ENCODE measurements at places on chromosomes 2 and 18.

- no peak for DNase-seq
These were observed 95.7 kb upstream of the DOCK10 start for GRCh38 chr2:225137971-225138370.

DNA sequence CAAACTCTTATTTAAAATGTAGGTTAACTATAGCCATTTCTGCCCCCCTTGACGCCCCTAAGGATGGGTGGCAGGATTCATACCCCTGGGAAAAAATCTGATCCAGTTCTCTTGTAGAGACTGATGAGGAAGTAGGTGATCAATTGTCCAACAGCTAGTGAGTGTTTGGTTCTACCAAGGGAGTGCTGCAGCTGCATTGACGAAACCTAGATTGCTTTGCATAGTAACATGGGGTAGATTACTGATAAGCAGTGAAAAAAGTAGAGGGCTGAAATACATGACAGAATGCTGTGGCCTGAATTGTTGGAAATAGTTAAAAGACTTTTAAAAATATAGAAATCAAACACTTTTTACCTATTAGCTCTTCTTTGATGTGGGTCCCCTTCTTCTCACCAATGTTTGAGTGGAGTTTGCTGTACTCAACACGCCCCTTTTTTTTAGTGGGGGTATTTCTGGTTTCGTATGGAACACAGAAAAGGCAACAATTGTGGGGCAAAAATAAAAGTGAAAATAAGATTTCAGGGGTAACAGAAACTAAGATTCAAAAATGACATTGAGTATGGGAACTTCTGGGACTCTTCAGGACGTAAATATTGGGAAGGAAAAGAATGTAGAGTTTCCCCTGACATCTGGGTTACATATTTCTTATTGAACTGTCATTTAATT lies 66.2 kb downstream of the MAIP1 start:
- DNase-seq: no peak

- DNase-seq: peak; percentile 46
These were observed at the start of gene TGIF1 for GRCh38 chr18:3450012-3450798. TGIF1 (plus strand) TSS chr18:3450172; CDS start chr18:3450490, 318 bp downstream.

DNA sequence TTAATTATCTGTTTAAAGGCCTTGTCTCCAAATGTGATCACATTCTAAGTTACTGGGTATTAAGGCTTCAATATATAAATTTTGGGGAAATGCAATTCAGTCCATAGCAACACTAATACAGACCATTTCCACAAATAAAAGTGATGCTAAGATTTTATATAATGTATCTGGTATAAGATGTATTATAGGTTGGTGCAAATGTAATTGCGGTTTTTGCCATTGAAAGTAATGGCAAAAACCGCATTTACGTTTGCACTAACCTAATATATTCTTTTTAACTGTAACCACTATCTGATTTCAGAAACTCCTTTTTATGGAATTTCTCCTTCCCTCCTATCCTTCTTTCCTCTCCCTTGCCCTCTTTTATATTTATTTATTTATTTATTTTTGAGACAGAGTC lies 1020.6 kb downstream of the BCL11A start:
- no peak for DNase-seq

GRCh38 chr18:6719098-6719846 lies 10.2 kb upstream of the ARHGAP28 start:
- DNase-seq: no peak

DNA sequence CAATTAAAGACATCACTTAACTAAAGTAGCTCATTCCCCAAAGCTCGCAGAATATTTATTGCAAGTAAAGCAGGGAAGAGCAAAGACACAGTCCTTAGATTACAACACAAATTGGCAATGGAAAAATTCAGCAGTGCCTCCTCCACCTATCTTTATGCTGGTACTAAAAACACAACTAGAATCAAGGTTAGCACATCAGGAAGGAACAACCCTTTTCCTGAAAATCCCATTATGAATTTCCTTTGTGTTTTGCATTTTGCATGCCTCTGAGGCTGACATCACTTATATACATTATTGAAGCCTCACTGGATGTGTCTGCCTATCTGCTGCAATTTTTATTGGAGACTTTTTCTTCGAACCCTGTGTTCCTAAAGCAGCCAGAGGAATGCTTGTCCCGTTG lies 193.8 kb upstream of the STK17B start:
- no peak for DNase-seq

DNA sequence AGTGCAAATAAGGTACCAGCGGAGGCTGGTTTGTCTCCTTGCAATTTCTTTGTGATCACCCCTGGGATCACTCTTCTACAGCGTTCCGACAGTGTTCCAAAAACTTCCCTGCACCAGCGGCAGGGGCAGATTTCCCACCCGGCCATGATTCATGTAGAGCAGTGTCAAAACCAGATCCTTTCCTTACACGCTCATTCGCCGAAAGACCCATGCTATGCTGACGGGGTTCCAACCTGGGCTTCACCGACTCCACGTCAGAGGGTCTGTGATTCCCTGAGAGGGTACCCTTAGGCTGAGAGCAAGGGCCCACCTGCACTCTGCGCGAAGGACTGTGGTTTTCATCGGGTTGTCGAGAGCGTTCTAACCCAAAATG lies 423 bp upstream of the TTC27 start:
- DNase-seq: no peak

DNA sequence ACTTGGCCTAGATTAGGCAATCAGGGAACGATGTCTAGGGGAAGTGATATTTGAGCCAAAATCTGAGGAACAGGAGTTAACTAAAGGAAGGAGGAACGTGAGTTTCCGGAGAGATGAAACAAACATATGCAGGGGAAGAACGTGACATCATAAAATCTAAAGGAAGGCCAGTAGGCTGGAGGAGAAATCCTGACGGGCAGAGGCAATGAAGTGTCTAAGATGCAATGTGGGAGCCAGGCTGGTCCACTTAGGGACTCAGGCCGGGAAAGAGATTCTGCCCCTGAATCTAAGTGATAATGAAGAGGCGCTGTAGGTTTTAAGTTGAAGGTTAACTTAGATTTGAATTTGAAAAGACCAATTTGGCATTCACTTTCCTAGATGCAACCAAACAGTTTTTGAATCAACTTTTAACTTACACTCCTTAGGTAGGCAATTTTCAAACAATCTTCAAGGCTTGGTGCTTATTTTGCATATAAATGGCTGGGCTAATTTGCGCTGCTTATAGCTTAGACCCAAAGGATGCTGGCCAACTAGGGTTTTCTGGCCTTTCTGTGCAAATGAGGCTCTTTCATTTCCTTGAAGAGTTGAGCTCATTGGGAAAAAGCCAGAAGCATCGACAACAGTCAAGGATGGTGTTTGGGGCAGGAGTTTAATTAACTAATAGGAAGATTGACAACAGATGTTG lies 221.7 kb downstream of the SOX11 start:
- no peak for DNase-seq

- DNase-seq: no peak
These were observed 15.2 kb downstream of the NFATC1 start for GRCh38 chr18:79410731-79411613.

DNA sequence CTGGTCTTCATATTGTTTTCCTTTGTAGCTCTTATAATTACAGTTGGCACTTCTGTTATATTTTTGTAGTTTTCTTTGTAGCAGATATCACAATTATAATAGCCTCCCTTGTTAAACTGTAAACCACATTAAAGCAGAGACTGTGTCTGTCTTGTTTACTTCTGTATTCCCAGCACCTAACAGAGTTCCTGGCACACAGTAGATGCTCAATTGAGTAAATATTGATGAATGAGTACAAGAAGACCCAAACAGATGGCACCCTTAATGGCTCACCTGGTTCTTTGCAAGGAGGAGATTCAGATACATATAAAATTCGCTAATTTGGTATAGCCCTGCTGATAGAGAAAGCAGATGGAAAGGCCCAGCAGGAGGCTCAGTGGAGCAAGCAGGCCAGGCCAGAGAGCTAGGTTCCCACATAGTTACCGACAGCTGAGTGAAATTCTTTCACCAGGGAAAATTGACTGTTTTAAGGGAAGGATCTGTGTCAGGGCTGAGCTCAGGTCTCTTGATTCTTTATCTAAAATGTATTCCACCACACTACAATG lies 120.1 kb downstream of the NUP35 start:
- no peak for DNase-seq

- DNase-seq: no peak
These were observed 35.1 kb upstream of the MAPRE2 start for GRCh38 chr18:35005963-35006577.

DNA sequence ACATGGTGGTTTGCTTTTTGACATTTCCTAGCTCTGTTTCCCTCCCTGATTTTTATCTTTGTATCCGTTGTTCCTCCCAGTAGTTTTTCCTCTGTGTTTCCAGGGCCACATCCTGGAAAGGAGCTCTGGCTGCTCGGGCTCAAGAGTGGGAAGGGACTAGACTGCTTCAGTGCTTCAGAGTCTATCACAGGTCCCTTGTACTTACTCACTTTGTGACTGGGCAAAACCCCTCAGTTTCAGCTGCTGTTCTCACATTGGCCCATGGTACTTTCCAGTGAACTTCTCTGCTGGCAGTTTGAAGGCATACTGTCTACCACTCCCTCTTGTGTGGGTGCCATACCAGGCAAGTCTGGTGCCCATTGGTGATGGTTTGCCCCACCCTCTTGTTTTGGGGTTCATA lies 7.5 kb upstream of the STAMBP start:
- no peak for DNase-seq

- DNase-seq: no peak
These were observed 265.1 kb upstream of the SIX2 start for GRCh38 chr2:45274250-45274926.

GRCh38 chr2:172088245-172089004 lies 3.1 kb downstream of the DLX1 start:
- DNase-seq: no peak

DNA sequence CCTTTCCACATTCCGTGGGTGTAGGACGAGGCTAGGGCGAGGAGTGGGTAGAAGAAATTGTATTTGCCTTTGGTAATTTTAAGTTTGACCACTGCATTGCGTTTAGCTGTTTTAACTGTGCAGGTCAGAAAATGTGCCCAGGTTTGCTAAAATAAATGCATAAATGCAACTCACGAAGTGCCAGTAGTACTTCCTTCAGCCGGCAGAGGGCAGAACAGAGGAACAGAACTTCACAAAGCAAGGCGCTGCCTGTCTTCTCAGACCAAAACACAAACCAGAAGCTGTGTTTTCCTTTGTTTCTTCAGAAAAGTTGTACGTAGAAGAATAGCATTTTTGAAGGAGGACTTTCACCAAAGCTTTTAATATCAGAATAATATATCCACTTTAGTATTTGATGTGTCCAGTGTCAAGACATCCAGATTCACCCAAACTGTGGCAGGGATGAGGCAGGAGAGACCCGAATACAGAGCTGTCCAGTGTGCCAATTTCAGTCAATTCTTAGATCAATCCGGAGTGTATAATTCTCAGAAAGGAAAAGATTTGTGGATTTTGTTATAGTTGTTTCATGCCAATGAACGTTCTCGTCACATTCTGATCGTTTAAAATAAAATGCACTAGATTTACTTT lies 348.6 kb downstream of the DLGAP1 start:
- peak; percentile 32 for DNase-seq

DNA sequence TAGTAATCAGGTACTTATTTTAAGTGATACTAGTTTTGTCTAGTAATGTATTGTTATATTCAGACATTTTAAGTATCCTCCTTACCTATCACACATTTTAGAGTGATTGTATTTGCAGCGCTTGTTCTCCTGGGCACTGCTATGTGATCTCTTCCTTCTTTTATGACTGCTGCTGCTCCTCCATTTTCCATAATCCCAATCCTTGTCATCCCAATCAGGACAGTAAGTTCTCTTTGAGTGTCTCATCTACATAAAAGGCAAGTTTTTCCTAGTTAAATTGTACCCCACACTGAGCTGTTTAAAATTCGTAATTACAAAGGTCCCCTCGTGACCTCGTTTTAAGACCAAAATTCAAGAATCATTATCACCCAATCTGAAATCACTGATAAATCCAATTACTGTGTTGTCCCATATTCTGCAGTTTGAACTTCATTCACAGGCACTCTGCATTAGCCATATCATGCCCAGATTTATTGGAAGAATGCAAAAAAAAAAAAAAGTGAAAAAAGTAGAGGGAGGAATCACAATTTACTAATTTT lies 2.8 kb downstream of the CLK1 start:
- DNase-seq: no peak

DNA sequence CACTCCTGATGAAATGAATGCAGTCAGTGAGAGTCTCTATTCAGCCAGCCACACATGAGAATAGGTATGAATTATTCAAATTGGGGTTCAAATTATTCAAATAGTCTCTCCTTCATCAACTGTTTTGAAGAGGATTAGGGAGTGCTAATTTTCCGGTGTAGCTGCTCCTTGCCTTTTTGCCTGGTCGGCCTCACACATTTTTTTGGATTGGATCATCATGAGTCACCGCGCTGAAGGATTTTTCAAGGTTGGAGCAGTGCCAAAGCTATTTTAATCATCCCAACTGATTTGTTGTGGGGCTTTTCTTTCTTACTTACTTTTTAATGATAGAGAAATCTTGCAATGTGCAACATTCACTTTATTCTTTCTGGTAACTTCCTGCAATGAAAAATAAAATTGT lies 2.4 kb upstream of the DTNA start:
- no peak for DNase-seq

DNA sequence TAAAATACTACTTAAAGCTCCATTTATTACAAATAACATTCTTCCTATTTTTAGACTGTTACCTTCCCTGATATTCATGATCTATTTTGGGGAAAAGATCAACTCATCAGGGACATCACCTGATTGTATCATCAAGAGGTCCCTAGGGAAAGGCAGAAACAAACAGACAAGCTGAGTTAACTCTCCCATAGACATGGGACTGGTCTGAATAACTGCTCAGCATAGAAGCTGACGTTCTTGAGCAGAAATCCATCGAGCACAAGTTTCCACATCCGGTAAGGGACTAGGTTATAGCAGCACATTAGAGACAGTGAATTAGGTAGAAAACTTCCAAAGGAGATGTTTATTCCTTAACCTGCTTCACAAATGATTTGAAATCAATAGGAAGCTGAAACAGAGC lies 1100.4 kb upstream of the SLC39A10 start:
- DNase-seq: no peak

DNA sequence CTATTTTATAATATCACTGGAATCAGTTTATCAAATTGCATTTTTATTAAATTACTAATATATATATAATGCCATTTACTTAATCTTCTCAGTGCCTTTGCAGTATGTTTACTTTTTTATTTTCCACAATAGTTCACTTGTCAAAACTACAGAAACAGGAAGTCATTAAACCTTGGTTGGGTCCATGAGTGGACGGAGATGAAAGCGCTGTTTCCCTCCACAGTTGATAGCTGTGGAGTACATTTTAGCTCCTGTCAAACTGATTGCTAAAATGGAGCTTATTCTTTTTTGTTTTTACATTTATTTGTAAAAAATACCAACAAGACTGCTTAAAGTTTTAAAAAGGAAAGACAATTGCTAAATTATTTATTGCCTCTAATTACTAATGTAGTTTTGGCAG lies 19.2 kb downstream of the MFF start:
- no peak for DNase-seq

GRCh38 chr2:168424112-168424951 lies 31.7 kb upstream of the CERS6 start:
- DNase-seq: no peak

DNA sequence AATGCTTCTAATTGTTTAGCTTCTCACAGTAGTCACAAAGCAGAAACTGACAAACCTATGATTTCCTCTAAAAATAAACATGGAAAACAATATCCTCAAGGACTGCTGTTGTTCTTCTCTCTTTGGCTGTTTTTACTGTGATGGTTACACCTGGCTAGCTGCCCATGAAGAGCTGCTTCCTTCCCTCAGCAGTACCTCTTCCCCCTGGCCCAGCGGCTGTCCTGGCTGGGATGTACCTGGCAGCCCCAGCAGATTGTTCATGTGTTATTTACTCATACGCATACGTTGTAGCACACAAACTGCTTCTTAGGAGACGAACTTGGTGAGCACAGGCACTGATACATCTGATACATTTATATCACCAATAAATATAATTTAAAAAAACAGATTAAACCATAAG lies 27.4 kb downstream of the NEMP2 start:
- DNase-seq: no peak
